ENCODE measurements at places on chromosomes 11 and 22. TPM values are rescaled to one million over a fixed set of nuclear protein-coding genes. Genes with fewer than 3 reads are reported as not detected.

DNA sequence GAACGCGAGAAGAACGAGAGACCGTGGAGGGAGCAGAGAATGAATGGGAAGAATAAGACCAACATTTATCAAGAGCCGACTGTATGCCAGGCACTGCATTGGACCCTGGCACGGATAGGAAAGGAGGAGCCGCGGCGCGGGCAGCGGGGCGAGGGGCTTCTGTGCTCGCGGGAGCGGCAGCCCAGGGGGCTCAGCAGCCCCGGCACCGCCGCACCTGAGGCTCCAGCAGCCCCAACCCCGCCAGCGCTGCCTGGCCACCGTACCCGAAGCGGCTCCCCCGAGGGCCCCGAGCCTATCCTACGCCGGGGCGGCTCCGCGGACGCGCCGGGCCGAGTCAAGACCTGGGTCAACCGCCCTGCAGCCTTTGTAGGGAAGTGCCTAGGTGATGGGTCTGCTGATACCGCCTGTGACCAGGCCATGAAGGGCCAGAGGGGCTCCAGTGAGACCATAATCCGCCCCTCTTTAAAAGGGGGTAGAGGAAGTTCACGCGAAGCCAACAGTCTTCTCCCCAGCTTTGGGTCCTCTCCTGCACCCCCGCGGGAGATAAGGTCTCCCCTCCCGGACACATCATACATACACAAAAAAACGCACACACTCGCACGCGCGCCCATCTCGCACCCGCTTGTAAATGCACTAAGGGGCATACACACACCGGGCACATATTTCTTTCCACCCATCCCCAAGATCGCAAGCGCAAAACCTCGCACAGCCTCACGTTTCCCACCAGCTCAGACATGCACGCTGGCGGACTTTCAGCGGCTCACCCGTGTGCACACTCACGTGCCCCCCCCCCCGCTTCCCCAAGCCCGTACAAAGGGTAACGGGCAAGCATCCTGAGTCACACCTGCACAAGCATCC is 935 bp upstream of the RTN4RL2 start:
- peaks cover 34% of the 10 kb centered on the region for H3K27me3 ChIP-seq
- H3K36me3 ChIP-seq, result no peaks in the 10 kb centered on the region
- peaks cover 41% of the 10 kb centered on the region for H3K4me1 ChIP-seq
- DNase-seq, result no peak
- H3K4me3 ChIP-seq, result peak overlapping the region; percentile 43

CFL1 gene
- total RNA-seq, result 428 TPM

DNA sequence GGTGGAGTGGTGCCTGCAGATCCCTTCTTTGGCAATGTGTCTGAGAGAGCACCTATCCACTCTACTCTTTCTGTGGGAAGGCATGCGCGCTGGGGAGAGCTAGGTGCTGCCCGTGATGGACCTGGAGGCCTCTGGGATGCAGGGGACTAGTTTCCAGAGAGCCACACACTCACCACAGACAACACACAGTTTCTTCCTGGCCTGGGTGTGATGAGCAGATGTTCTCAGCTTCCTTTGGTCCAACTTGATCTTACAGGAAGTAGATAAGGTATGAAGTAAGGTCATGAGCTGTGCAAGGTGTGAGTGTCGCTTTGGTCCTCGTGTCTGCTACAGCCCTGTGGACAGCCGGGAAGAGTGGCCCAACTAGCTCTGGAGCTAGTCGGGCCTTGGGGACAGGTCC is 27.3 kb upstream of the SUSD2 start:
- H3K27ac ChIP-seq, result no peak overlapping the region
- H3K4me1 ChIP-seq, result peaks cover 46% of the 10 kb centered on the region
- H3K27me3 ChIP-seq, result no peaks in the 10 kb centered on the region
- H3K4me3 ChIP-seq, result no peak overlapping the region

DNA sequence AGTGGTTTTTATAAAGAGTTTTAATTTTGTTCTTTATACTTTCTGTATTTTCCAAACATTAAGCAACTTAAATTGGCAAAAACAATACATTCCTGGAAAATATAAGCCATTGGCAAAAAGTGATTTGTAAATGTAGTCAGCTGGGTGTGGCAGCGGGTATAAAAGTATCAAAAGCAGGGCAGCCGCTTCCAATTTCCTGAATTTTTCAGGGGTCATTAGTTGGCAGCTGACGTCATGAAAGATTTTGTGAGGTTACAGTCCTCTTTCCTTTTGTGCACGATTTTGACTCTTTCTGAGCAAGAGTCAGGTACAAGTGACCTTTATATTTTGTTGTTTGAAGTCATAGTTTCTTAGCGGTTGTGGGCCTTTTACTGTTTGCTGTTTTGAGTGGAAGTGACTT is at the start of gene OOSP3:
Gene OOSP3 (plus strand): TSS at position 208 of the 400 bp plus-strand sequence. CDS start 27 bp downstream, at position 235.
- no peaks in the 10 kb centered on the region for H3K36me3 ChIP-seq
- H3K4me1 ChIP-seq, result no peaks in the 10 kb centered on the region
- no peaks in the 10 kb centered on the region for H3K27me3 ChIP-seq
- no peak for DNase-seq

RHBDD3 gene
- total RNA-seq, result 16.4 TPM
